ENCODE measurements at places on chromosomes 11 and 22. TPM values are rescaled to one million over a fixed set of nuclear protein-coding genes. Genes with fewer than 3 reads are reported as not detected.

The YAP1 gene
- polyA plus RNA-seq, result 127 TPM

The WBP2NL gene
- polyA plus RNA-seq, result 2.6 TPM

The HBE1 gene
- polyA plus RNA-seq, result 85.4 TPM

The CHRDL2 gene
- polyA plus RNA-seq, result 5.7 TPM

The SUSD2 gene
- 0.32 TPM for polyA plus RNA-seq

The CHRM1 gene
- not detected for polyA plus RNA-seq

The MMP3 gene
- polyA plus RNA-seq, result not detected

The UPK3A gene
- not detected for polyA plus RNA-seq

The ZNF214 gene
- 3.8 TPM for polyA plus RNA-seq

The OR52E8 gene
- not detected for polyA plus RNA-seq

The GRAMD1B gene
- polyA plus RNA-seq, result 19.4 TPM

The CCDC116 gene
- polyA plus RNA-seq, result 0.38 TPM

The NDUFS3 gene
- polyA plus RNA-seq, result 79.6 TPM

The ACTN3 gene
- polyA plus RNA-seq, result not detected

The OR8G1 gene
- 0.04 TPM for polyA plus RNA-seq

The PANX3 gene
- polyA plus RNA-seq, result not detected
